ENCODE measurements at places on chromosomes 11 and 22. TPM values are rescaled to one million over a fixed set of nuclear protein-coding genes. Genes with fewer than 3 reads are reported as not detected.

NAALADL1 gene
- 94.5 TPM for total RNA-seq

GRCh38 chr11:38169286-38169685 is 1571.2 kb upstream of the RAG2 start:
- no peak for DNase-seq

BEST1 gene
- 1.9 TPM for total RNA-seq

FOLH1 gene
- total RNA-seq = 0.54 TPM

DNA sequence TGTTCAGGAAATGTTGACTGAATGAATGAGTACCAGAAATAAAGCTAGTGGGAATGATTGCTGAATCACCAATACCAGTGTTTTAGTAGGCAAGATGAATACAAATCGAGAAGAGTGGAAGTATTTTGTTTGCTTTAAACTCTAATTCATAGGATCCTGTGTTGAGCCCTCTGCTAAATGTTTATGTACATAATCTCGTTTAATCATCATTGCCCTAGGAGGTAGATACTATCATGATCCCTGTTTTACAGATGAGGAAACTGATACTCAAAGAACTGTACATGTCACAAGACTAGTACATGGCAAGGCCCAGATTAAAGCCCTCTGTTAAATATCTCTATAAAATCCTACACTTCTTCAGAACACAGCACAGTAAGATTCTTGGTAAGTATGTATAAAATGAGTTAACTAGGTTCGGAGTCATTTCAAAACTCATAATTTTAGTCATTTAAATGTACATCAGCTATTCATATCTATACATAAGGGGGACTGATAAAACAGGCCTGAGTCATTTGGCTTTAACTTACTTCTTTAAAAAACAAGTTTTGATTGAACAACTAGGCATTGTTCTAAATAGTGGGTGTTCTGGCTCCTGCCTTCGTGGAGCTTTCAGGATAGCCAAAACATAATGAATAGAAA is 97.1 kb downstream of the EXT2 start:
- no peak for DNase-seq

NXPE4 gene
- total RNA-seq = not detected

DNA sequence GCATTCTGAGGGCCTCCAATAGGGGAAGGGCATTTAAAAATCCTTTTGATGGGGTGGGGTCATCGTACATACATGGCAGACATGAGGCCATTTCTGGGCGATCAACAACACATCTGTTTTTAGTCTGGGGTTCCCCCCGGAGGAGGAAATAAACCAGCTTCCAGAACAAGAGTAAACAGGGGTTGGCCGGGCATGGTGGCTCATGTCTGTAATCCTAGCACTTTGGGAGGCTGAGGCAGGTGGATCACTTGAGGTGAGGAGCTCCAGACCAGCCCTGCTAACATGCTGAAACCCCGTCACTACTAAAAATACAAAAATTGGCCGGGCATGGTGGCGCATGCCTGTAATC is 12.0 kb downstream of the PRSS23 start:
- DNase-seq = no peak

DNA sequence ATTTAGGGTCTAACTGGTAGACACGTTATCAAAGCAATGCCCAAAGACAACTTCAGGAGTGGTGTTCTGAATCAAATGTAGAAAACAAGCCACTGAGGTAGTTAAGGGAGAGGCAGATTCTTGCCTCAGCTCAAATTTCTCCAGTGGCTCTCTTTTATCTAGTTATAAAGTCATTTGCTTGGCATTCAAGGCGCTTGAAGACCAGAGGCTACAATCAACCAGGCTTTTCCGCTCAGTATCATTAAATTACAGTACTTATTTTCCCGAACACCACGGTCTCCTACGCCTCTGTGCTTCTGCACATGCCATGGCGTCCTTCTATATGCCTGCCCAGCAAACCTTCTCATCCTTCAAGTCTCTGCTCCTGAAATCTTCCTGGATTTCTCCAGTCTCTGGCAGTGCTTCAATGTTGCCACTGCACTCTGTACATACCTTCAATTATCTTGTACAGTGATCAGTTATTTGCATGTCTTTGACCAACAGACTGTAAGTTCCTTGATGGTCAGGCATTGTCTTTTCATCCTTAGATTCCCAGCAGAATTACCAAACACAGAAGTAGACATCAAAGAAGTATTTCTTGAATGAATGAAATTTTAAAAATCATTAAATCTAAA is 1.4 kb downstream of the POGLUT3 start:
- no peak for DNase-seq
